ENCODE measurements at places on chromosomes 13 and 19.

DNA sequence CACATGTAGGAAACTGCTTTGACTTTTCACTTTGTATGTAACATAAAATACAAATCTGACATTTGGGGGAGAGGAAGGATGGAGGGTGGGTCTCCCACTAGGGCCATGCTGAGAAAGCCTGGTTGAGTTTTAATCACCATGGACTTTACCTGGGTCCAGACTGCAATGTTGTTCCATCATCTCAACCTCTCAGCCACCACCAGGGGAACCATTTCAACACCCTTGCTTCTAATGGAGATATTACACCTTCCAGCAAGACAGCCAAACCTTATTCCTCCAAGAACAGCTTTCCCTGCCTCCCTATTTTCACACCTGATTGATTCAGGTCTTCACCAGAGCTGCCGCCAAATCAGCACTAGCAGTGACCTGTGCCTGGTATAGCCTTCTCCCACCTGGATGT, 56.0 kb downstream of the ZAR1L start:
- DNase-seq = no peak

DNA sequence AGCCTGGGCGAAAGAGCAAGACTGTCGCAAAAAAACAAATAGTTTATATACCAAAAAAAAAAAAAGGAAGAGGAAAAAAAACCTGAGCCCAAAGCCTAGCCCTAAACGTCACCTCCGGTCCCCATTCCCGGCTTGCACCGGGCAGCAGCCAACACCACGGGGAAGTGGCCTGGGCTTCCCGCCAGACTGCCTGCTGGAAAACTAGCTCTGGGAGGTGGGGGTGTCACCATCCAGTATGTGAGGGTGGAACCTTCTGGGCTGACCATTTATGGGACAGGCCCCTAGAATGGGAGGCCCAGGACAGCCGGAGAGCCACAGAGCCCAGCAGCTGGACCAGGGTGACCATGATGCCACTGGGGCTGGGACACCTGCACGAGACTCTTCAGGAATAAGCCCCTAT, 37.3 kb downstream of the IL12RB1 start:
- DNase-seq = peak; percentile 35

- DNase-seq = no peak
Measured at GRCh38 chr13:22092791-22093560, 422.1 kb downstream of the FGF9 start.

DNA sequence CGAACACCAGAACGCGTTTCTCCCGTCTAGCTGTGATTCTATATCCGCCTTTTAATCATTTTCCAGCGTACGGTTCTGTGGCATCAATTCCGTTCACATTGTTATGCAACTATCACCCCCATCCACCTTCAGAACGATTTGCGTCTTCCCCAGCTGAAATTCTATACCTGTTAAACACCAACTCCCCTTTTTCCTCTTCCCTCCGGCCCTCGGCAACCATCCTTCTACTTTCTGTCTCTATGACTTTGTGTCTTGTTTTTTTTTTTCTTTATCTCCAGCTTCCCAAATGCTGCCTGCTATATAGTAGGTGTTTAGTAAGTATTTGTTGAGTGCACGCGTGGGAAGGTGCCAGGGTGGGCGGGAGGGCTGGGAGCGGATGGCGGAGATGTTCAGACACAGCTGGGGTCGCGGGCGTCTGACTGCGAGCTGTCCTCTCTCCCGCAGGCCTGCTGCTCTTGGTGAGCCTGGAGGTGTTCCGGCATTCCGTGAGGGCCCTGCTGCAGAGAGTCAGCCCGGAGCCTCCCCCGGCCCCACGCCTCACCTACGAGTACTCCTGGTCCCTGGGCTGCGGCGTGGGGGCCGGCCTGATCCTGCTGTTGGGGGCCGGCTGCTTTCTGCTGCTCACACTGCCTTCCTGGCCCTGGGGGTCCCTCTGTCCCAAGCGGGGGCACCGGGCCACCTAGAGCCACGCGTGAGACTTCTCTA, 20.2 kb downstream of the CACNG6 start:
- DNase-seq = no peak

DNA sequence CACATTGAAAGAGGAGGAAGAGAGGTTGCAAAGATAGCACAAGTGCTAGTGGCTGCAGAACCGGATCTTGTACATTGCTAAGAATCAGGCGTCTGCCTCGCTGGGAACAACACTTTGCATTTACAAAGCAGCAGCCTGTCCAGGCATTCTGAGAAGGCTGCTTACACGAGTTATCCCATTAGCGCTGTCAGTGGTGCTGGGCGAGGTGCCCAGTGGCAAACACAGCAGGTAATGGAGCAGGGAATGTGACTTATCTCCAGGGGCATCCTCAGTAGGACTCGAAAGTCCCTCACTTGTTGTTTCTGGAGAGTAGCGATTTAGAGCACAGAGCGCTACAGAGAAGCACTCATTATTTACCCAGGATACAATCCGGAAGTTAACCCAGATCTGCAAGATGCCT, 209.6 kb downstream of the OLFM4 start:
- no peak for DNase-seq
